ENCODE measurements at places on chromosomes 13 and 19.

- peak; percentile 97 for DNase-seq
Measured at GRCh38 chr13:50124536-50125303, 109.5 kb downstream of the KCNRG start.

- no peak for DNase-seq
Measured at GRCh38 chr13:51833980-51834379, 11.0 kb downstream of the TMEM272 start.

DNA sequence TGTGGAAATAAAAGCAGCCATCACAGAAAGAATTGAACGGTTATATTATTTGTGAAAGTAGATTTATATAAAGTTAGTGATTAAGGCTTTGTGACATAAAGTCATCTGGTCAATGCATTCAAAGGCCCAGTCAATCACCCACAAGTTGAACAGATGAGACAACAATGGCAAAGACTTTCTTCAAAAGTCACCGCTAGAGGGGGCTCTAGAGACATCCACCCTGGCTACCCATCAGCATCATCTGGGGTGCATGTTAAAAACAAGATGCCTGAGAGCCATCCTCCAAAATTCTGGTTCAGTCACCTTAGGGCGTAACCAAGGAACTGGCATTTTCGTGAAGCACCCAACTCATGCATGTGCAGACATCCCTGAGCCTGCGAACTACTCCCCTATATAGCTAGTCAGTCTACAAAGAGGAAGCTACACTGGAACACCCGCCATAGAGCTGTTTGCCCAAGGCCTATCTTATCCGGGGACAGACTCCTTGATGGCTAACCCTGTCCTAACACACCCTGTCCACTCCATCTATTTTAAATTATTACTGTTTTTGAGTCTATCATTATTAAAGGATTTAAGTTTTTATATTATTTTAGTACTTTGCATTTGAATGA is 970.5 kb downstream of the UQCRFS1 start:
- no peak for DNase-seq

DNA sequence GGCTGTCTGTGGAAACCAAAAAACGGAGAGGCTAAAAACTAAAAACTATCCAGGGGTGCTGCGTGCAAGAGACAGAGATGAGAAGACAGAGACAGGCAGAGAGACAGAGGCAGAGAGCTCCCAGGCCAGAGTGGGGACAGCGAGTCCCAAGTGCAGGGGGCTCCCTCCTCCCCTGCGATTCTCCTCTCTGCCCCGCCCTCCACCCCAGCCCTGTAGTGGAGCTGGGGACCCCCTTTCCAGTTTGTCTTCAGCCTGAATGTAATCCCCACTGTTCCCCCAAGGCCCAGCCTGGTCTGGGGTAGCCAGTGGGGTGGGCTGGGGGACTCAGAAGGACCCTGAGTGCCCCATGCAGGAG is 2.0 kb downstream of the NFIC start:
- DNase-seq = no peak

DNA sequence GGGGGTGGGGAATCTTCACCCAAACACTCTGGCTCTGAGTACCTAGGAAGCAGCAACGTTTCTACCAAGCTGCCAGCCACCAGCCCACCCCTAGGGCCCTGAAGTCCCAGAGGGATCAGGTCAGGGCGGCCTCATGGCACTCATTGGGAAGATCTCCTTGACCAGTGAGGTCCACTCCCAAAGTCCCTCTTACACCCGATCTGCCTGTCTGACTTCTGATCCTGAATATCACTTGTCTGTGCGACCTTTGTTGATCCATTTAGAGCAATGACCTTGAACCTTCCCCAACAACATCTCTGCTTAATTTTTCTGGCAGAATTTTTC is 2.1 kb upstream of the GNA15 start:
- no peak for DNase-seq

DNA sequence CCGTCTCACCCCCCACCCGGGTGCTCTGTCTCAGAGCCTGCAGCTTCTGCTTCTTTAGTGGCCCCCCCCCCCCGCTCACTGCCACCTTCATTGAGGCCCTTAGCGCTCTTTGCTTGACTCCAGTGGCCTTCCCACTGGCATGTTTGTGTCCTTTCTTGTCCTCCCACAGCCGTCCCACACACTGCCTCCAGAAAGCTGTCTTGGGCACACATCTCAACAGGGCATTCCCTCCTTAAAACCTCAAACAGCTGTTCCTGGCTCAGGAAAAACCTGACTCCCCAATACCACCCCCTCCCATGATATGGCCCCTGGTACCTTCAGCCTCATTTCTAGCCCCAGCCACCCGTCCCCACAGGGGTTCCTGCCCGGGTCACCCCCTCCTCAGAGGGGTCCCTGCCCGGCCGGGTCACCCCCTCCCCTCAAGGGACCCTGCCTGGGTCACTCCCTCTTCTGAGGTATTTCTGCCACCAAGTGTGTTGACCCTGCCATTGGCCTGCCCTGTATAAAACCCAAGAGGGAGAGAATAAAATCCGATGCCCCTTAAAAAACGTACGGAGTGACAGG is 8.9 kb downstream of the B3GLCT start:
- DNase-seq = no peak

DNA sequence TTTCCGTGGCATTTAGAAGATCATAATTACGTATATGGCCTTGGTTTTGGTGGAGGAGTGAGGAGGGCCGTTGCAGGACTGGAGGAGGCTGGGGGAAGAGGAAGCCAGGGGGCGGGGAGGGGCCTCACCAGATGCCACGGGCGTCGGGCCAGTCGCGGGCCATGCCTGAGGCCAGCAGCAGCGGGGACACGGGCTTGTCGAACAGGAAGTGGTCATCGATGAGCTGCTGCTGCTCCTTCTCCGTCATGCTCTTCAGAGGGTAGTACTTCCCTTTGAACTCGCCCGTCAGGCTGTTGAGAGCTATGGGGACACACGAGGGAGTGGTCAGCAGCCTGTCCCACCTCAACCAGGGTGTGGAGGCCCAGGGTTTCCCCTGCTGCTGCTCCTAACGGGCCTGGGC is 11.1 kb downstream of the CKM start:
- no peak for DNase-seq

DNA sequence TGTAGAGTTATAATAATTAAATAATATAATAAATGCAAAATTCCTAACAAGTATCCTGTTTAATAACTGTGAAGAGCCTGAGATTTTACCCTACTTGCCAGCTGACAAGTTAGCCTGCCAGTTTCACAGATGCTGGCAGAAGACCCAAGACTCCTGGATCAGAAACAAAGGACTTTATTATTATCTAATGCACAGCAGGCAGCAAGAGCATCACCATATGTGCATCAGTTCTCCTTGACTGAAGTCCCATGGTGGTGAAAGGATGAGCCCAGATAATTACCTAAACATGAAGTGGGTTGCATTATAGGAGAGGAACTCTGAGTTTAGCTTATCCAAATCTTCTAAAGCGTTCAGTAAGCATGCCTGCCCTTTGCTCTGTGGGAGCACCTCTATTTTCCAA is 39.1 kb upstream of the MTIF3 start:
- no peak for DNase-seq

- DNase-seq = peak; percentile 62
Measured at GRCh38 chr19:45442778-45443461, 19.2 kb upstream of the ERCC1 start.

- DNase-seq = no peak
Measured at GRCh38 chr13:106614874-106615273, 46.9 kb upstream of the ARGLU1 start.

- peak; percentile 25 for DNase-seq
Measured at GRCh38 chr19:41792513-41793413, 3.6 kb upstream of the CEACAM3 start.

- DNase-seq = no peak
Measured at GRCh38 chr19:2578391-2578890, 102.5 kb downstream of the GADD45B start.

- DNase-seq = no peak
Measured at GRCh38 chr13:51697181-51697580, 106.8 kb downstream of the DHRS12 start.

DNA sequence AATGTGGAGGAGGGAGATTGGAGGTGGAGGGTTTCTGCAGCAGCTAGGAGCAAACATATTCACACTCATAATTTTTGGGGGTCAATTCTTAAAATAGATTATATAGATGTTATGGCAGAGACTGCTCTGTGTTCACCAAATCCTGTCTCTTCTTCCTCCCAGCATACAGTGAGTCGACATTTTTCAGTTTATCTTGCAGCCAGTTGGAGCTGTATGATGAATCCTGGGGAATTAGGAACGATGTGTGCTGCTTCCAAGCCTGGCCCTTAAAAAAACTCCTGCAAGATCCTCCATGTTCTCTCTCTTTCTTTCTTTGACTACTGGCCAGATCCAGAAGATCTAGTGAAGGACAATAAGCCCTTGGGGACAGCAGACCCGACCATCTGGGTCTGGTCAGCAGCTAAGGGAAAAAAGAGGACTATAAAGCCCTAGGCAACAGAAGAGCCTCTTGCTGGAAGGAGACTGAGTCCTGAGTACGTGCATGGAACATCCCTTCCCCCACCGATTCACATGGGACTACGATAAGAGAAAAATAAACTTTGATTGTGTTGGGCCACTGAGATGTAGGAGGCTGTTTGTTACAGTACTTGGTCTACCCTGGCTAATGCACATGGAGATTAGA is 55.8 kb upstream of the POMP start:
- DNase-seq = no peak

GRCh38 chr13:23636360-23636759 is 66.1 kb downstream of the TNFRSF19 start:
- no peak for DNase-seq

GRCh38 chr19:50924586-50924985 is 13.4 kb upstream of the KLK4 start:
- no peak for DNase-seq

- no peak for DNase-seq
Measured at GRCh38 chr13:35333157-35333556, 143.3 kb downstream of the MAB21L1 start.

DNA sequence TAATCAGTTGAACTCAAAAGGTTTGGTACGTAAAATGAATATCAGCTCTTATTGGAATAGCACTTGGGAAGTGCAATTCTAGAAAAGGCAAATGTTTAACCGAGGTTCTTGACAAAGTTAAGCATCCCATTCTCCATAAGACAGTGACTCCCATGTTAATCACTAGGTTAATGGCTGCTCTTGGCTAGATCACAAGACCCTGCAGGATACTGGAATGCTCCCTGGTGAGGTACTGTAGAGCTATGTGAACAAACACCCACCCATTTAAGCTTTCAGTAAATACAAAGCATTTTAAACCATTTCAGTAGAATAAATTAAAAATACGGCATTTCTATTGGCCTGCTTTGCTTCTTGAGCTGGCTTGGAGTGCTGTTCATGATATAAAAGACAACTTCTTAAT is 56.5 kb downstream of the TDRD3 start:
- DNase-seq = no peak

- no peak for DNase-seq
Measured at GRCh38 chr13:102900193-102900608, 54.4 kb downstream of the ERCC5 start.

GRCh38 chr19:27796073-27796472 is 1416.9 kb downstream of the UQCRFS1 start:
- DNase-seq = no peak

DNA sequence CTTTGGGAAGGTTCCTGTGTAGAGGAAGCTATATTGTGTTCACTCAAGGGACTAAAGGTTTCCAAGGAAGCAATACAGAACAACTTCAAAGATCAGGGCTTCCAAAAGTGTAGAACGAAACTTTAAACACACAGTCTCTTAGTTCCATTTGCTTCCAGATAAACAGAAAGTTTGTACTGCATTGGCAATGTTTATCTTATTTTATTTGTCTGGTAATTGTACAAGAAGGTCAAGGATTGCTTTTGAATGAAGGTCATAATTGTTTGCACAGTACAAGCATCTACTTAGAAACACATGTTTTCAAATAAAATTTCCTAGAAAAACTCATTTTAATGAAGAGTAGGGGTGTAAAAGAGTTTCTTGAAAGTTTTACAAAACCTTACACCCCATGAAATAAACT is 712.7 kb upstream of the SGCG start:
- DNase-seq = no peak

DNA sequence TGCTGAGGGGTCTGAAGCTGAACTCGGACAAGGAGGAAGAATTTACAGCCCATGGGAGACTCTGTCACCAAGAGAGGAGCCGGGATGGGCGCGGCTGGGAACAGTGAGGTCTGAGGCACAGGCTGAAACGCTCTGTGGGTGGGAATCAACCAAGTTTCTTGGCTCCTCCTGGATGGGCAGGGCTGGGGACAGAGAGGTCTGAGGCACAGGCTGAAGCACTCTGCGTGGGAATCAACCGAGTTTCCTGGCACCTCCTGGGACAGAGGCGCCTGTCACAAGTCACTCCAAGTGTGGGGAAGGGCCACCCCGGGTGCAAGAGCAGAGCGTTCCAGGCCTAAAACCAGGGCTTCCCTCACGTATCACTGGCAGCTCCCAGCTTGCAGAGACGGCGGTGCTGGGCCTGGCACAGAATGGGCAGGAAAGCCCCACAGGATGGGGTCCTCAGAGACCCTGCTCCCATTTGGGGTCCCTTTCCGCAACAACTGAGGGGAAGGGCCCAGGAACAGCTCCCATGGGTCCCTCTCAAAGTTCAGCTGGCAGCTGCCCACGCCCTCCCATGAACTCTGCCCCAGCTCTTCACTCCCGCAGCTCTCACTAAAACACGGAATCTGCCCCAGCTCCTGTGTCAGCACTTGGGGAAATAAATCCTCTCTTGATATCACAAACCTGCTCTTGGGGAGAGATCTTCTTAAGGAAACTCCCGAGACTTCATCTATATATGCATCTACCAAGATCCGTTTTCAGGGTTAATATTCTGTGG is 18.5 kb downstream of the AP3D1 start:
- DNase-seq = no peak

GRCh38 chr13:23081220-23081619 is 99.6 kb upstream of the SGCG start:
- DNase-seq = no peak

GRCh38 chr19:16856091-16856490 is 26.9 kb downstream of the SIN3B start:
- no peak for DNase-seq

- peak; percentile 17 for DNase-seq
Measured at GRCh38 chr19:28737021-28737895, 475.7 kb downstream of the UQCRFS1 start.

DNA sequence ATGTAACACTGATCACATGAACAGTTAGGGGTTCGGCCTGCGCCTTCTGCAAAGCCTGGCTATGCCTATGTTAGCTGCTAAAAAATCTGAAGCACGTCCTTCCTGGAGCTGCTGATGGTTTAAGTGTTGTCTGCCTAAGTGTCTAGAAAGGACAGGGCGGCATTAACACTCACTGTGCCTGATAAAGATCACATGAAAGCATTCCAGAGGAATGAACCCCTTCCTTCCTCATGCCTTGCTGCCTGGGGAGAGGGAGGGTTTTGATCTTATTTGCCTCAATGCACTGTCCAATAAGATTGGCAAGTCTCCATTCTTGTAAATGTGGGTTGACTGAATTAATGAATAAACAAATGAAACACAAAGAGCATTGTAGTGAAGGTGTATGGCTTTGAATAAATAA is 5.2 kb downstream of the DOCK9 start:
- no peak for DNase-seq

GRCh38 chr13:85537601-85538000 is 261.6 kb downstream of the SLITRK6 start:
- DNase-seq = no peak

DNA sequence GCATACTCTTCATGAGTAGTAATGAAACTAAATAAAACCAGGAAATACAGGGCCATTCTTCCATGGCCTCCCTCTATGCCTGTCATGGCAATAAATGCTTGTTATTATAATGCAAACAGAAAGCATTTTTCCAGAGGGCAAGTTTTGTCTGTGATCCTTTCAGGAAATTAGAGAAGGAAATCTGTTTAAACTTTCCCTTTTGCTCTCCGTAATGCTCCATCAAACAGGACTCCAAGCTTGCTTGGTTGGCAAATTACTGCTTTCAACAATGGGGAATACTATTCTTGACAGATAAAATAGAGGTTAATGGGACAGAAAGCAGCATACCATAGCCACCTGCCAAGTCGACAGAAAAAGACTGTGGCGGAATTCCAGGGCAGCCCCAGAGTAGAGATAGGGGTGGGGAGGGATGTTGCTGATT is 252.5 kb downstream of the LHFPL6 start:
- DNase-seq = no peak

Measured in CD4-positive, alpha-beta T cell treated with Interleukin-4 for 4 hours (primary cell).